COLO829 (cell line): ENCODE measurements at places on chromosomes 4 and X.

DNA sequence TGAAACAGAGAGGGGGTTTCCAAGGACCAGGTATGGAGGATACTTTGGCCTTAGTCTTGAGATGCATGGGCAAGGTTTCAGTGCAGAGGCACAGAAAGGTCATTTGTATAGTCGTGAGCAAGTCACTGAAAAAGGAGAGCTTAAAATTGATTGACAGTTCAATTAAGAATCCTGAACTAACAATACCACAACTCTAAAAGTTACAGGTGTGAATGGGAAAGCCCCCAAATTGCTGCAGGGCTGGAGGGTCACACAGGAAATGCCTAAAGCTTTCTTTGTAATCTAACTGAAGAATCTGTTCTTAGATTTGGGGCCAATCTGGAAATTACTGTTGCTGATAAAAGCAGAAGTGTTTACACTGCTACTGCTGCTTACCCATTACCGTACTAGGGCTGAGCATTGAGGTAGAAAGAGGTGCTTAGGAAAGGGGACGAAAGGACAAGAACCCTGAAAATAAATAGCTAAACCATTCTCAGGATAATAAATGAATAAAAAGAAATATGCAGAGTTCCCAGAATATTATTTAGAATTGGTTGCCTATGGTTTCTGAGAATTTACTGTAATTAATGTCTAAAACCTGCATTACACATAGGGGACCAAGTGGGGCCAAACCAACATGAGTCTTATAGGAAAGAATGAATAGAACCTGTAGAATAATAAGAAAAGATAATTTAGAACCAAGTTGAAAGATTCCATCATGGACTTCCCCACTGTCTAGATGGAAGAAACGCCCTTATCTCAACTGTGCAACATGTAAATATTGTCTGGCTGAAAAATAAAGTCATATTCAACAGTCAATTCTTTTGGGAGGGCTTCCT is 91.9 kb upstream of the PPP1R2C start:
- DNase-seq: no peak

DNA sequence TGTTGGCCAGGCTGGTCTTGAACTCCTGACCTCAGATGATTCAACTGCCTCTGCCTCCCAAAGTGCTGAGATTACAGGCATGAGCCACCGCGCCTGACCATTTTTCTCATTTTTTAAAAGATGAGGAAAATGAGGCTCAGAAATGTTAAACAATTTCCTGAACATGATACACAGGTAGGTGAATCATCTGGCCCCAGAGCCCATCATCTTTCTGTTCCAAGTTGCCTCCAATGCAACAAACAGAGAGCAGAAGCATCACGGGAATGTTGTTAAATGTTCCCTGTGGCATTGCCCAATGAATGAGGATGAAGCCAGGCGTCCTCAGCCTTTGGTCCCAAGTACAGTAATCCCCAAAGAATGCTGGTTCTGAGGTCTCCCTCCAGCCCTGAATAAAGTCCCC is 31.3 kb upstream of the ANXA5 start:
- no peak for DNase-seq

GRCh38 chrX:121333942-121334341 is 286.5 kb downstream of the GLUD2 start:
- no peak for DNase-seq

GRCh38 chr4:47013373-47013772 is 18.0 kb upstream of the GABRB1 start:
- DNase-seq: no peak

DNA sequence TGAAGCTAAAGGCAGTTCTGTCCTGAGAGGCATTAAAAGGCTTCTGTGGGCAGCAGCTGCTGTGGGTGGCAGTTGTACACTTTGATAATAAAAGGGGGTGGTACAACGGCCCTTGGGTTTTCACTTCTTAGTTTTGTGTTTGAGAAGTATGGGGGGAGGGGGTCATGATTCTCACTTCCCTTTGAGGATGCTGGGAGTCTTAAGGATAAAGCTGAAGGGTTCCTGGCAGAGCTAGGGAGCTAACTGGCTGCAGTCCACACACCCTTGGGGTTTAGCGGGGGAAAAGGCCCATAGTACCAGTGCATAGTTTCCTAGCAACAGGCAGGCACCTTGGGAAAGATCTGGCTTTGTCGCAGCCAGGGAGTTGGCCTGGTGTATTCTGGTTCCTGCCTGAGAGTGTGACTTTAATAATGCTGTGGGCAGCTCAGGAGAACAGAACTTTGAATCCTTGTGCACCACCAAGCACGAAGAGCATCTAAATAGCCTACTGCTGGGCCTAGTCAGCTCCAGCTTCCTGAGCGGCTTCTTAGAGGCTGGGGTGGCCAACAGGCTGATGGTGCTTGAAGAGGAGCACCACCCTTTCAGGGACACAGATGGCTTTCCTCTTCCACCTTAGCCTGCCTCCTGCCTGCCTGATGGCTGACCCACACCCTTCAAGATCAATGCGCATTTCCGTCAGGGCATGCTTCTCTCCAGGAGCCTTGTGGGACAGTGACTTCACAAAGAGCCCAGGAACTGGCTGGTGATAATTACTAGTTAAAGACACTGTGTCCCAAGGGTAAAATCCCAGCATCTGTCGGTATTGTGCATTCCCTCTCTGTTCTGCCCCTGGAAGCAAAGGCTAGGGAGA is 12.5 kb downstream of the ZBTB33 start:
- DNase-seq: no peak

GRCh38 chr4:139887962-139888735 is 222.5 kb downstream of the MGST2 start:
- no peak for DNase-seq

GRCh38 chr4:98796991-98797390 is 131.9 kb downstream of the EIF4E start:
- no peak for DNase-seq

DNA sequence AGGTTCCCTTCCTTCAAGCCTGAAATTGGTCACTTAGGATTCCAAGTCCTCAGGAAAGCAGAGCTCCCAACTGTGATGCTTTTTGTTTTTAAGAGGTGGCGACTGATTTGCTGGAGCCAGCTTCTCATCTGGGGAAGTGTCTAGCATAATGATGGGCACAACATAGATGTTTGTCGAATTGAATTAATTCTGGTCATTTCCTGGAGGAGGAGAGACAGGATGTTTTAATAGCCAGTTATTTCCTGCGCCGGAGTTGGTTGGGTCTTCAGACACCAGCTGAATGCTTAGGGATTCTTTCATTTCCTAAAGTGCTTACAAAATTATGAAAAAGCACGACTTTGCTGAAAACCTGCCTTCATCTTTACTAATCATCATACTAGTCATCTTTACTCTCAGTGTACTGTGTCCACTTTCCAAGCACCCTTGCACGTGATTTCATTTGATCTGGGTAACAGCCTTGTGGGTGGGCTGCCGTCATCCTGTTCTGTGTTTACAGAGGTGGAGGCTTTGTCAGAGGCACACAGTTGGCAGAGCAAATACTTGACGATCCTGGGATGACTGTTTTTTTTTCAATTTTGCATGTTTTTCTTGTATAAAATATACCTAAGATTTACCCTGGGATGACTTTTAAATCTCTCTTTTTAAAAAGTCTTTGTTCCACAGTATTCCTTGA is 49.5 kb downstream of the RGS12 start:
- DNase-seq: no peak

DNA sequence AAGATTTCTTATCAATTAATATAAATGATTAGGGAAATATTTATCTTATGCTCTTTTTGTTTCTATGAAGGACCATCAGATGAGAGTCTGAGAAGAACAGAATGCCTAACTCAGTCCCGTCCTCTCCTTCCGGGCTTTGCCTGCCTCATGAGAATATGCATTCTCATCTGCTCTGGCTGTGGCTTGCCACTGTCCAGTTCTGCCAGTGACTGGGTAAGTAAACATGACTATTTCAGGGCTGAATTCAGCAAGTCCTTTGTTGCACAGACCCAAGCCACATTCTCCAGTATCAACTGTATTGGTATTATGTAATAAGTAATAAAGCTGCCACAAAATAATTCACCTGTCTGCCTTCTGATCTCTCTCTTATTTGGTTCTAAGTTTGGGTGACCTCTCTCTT is 110.7 kb downstream of the WDFY3 start:
- DNase-seq: peak; percentile 6

- DNase-seq: no peak
Measured at GRCh38 chrX:51891821-51892551, 1.4 kb upstream of the MAGED1 start.

GRCh38 chr4:99665983-99666382 is 8.4 kb upstream of the C4orf54 start:
- no peak for DNase-seq

DNA sequence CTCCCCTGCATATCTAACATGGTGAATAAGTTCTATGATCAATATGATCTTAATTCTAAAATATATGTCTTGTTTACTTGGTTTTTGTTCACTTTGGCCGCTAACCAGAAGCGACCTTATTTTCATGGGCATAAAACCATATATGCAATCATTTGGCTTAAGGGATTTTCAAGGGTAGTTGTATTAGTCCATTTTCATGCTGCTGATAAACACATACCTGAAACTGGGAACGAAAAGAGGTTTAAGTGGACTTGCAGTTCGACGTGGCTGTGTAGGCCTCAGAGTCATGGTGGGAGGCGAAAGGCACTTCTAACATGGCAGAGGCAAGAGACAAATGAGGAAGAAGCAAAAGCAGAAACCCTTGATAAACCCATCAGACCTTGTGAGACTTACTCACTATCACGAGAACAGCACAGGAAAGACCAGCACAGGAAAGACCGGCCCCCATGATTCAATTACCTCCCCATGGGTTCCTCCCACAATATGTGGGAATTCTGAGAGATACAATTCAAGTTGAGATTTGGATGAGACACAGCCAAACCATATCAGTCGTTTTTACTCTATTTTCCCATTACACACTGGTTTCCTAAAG is 114.3 kb upstream of the CPEB2 start:
- DNase-seq: no peak

GRCh38 chr4:4418676-4419390 is 31.9 kb downstream of the NSG1 start:
- no peak for DNase-seq

- DNase-seq: peak; percentile 17
Measured at GRCh38 chr4:179164267-179164999, 1722.2 kb upstream of the AGA start.

GRCh38 chr4:105741548-105741947 is 33.0 kb downstream of the GSTCD start:
- no peak for DNase-seq

- DNase-seq: no peak
Measured at GRCh38 chrX:81411517-81411916, 209.6 kb downstream of the SH3BGRL start.

DNA sequence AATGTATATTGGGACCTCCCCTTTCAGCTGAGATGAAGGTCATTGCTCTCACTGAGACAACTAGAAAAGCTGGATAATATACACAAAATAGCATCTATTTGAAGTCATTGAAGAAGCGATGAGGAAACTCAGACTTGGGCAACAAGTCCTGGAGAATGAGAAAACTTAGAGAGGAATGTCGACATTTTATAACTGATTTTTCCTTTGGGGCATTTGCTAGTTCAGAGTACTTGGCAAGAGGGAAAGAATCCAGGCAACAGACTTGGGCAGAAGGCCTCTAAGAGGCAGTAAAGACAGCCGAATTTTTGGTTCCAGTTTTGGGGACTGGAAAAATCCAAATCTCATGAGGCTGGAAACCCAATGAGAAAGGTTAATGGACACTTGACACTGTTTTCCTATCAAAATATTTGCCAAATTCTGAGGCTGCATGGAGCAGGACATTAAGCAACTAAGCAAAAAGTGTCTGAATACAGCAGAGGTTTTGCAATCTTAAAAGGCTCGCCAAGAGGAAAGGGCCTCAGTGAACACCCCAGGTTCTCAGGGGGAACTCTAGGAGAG is 21.0 kb upstream of the ANXA5 start:
- no peak for DNase-seq

- no peak for DNase-seq
Measured at GRCh38 chr4:109574931-109575804, 15.1 kb downstream of the MCUB start.

- no peak for DNase-seq
Measured at GRCh38 chr4:127165971-127166370, 466.8 kb upstream of the INTU start.

GRCh38 chrX:94830717-94831116 is 1156.7 kb downstream of the FAM133A start:
- DNase-seq: no peak

GRCh38 chr4:184344899-184345572 is 127.4 kb upstream of the ENPP6 start:
- no peak for DNase-seq

DNA sequence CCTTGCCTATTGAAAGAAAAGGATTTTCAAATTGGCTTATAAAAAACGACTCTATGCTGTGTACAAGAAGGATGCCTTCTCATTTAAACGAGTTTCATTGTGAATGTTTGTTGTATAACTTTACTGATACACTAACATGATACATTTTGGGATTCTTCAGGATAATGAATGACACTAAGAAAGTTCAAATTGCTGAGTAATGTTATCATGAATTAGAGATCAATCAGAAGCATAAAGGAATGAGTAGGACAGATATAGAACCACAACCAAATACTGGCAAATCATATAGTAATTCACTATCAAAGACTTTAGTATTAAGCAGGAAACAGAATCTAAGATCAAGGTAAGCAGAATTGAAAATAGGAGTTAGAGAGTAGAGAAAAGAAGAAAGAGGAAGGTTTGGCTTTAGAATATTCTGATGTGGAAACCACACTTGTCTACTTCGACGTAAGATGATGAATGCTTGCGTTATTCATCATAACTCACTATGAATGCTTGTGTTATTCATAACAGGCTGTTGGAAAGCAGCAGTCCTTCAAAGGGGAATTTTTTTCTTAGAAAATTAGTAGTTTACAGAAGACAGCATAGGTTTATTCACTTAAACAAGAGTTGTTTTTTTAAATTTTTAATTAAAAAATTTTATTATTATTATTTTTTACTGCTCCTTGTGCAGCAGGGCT is 13.4 kb downstream of the CCDC158 start:
- DNase-seq: peak; percentile 34

GRCh38 chrX:38583181-38583580 is 21.8 kb downstream of the TSPAN7 start:
- DNase-seq: no peak

GRCh38 chr4:15870079-15870478 is 68.5 kb downstream of the FGFBP1 start:
- DNase-seq: no peak

DNA sequence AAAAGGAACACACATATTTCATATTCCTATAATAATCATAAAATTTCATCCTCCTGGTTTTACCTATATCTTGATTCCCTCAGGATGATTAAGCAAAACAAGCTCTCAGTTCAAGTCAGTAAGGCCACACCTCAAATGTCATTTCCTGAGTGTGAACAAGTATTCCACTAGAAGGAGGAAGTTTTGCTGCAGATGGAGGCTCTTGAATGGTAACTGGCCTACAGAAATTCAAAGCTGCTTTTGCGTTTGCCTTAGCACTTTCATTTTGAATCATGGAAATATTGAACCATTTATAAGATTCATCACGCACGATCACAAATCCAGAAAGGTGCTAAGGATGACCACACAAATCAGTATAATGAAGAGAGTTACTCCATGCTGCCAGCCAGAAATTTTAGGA is 254.4 kb upstream of the CXXC4 start:
- DNase-seq: no peak

GRCh38 chr4:142324572-142324971 is 521.5 kb downstream of the INPP4B start:
- no peak for DNase-seq
